ENCODE measurements at places on chromosomes 13 and 19.
A peak's percentile ranks its signal among the peaks of the same experiment; 100 is the strongest.

- DNase-seq, result no peak
These were observed 33.0 kb downstream of the GPC6 start for GRCh38 chr13:93259527-93260080.

- no peak for DNase-seq
These were observed 56.6 kb downstream of the PDS5B start for GRCh38 chr13:32642858-32643257.

DNA sequence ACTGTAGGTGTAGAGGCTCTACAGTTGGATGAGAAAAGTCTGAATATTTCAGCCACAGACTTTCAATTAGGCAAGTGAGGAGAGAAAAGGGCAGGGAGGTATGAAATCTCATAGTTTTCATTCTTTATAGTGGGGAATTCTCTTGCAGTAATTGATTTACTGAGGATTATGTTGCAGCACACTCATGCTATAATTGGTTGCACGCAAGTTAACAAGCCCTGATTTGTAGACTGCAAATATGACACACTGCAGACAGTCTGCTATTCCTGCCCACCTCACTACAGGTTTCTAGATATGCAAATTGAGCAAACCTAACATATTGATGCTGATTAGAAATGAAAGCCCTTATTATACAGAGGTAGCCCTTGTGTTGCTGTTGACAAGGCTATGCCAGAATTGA is 139.4 kb downstream of the LHFPL6 start:
- DNase-seq, result no peak

GRCh38 chr19:4379383-4380253 is 20.7 kb downstream of the SH3GL1 start:
- DNase-seq, result no peak

DNA sequence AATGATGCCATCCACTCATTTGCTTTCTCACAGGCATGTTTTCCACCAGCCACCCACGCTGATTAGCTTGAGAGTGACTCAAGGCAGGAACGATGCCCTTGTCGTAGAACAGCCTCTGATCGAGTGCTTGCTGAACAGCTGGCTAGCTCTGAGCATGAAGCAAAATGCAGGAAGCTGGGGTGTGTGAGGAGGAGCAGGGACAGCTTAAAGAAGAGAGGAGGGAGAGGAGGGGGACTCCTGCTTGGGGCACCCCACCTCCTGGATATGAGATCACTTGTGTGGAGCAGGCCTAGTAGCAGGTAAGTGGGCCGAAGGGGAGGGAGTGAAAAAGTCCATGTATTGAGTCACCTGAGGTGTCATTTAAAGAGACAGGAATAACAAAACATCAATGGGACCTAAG is 48.8 kb downstream of the IRS2 start:
- no peak for DNase-seq

DNA sequence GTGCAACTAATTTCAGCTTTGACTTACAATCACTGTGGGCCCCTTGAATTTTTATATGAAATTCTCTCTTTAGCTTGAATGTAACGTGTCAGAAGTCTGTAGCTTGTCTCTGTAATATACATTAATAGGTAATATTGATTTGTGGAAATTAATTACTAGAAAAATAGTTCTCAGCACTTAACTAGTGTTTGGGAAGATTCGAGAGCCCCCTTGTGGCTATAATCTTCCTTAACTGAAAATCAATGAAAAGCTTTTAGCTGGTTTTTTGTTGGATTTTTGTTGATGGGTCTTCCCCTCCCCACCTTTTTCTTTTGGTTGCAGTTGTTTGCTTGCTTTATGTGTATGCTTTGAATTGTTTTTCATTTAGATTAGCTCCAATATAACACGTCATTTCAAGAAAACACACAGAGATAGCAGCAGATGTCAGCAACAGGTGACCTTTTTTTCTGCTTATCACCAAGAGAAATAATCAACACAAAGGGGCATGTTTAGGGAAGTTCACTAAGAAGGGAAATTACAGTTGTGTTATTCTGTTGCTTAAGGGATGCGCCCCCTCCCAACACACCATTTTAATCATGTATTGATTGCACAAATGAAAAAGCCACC is 176.8 kb downstream of the OXGR1 start:
- no peak for DNase-seq

DNA sequence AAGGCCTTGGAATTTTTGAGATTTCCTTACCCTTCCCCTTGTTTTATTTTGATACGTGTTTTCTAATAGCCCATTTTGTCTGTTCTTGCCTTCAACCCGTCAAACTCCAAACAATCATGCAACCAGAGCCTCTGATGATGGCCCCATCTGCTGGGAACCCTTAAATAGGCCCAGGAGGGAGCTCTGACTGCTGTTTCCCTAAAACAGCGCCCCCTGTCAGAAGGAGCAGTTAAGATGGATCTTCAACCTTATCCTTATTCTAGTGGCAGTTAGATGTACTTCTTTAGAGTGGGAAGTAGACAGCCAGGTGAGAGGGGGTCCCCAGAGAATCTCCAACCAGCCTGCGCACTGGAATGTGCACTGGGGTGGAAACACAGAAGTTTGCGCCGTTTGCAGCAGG is 1031.0 kb upstream of the PCDH9 start:
- no peak for DNase-seq

- DNase-seq, result no peak
These were observed 28.9 kb upstream of the POSTN start for GRCh38 chr13:37627428-37627827.

DNA sequence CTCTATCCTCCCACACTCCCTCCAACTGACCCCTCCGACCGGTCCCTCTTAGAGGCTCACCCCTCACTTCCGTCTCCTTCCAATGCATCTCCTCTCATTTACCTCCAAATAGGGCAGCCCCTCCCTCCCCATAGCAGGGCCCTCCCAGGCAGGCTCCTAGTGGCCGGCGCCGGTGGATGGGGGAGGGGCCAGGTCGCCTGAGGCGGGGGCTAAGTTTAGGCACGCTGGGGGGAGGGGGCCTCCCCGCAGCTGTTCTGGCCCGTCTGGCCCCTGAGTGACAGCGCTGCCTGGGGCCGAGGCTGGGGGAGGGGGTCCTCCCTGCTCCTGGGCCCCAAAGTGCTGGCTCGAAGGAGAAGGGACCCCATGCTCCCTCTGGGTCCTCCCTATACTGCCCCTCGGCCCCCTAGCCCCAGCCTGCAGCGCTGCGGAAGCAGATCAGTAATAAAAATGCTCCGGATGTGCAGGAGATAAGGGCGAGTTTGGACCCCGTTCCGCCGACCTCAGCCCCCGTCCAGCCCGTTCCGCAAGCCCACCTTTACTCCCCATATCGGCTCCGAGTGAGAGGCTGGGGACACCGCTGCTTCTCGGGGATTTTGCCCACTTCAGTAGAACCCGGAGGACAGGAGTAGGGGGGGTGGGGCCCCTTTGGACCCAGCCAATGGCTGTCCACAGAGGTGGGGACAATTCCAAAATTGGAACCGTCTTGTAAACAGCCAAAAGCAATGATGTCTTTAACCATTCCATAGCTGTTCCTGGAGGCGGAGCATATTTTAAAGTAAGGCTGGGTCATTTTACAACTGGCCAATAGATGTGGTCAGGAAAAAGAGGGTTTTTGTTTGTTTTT is 4.0 kb downstream of the RTN2 start:
- DNase-seq, result peak; percentile 45

DNA sequence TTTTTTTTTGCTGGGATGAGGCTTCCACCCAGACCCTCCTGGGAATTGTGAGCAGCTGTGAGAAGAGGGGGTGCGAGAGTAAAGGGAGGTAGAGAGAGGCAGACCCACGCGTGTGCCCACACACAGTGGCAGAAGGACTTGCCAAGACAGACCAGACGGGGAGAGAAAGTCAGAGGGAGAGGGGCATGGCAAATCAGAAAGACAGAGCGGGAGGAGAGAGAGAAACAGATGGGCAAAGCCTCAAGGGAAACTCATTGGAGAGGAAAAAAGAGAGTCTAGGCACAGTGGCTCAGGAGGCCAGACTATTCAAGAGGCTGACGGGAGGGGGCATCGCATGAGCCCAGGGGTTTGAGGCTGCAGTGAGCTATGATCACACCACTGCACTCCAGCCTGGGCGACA is 17.0 kb downstream of the CATSPERG start:
- DNase-seq, result no peak

DNA sequence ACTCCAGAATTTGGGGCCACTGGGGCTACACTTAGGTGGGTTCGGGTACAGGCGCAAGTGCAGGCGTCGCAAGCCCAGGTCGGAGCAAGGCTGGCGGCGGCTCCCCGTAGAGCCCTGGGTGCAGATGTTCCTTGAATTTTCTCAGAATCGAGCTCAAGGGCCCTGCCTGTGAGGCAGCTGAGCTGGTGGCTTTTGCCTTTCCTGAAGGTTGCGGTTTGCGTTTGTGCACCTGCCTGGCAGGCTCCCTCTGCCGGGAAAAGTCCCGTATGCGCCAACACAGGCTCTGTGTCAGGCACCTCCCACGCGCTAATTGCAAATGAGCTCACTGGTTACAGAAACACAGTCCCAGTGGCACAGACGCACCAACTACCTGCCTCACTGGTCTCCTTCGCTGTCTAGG is 5.9 kb downstream of the DOHH start:
- no peak for DNase-seq

- no peak for DNase-seq
These were observed 90.3 kb downstream of the KDM4B start for GRCh38 chr19:5059213-5059574.

DNA sequence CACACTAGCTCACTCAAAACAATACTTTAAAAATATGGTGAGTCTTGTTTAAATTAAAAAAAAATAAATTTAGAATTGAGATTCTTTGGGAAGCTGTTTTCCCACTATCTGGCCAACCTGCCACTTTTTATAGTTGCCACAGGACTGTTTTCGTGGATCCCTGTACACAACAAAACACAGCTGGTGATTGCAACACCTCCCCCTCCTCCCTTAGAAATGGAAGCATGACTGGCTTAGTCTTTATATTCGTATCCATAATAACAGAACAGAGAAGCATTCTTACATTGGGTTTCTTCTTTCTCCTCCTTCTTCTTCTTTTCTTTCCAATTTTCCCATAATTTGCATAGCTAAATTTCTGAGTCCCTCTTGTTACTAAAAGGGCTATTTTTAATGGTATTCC is 79.5 kb upstream of the GJB6 start:
- no peak for DNase-seq

DNA sequence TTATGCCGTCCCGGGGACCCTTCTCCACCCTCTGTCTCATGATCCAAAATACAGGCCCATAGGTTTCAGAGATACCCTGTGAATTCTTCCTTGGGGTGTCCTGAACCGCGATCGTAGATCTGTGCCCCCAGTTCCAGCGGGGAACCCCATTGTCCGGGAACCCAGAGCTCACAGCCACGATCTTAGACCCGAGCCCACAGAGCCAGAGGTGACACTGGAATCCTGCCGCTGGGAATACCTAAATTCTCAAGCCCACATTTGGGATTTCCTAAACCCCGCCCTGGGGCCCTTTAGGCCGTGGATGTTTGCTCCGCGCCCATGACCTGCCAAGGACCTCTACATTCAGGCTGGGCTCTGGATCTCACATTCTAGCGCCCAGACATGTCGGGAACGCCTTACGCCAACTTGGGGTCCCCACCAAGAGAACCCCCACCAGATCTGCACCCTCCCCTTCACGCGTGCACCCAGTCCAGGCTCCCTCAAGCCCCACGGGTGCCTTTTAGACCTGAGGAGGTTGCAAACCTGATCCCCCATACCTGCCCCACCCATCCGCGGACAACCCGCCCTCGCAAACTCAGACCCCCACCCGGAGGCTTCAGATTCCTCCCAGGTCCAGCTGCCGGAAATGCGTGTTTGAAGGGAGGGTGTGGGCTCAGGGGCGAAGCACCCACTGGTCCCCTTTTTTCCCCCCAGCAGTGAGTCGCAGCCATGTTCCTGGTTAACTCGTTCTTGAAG is 605 bp downstream of the CAPNS1 start:
- DNase-seq, result peak; percentile 64

GRCh38 chr13:75170311-75170710 is 311.7 kb downstream of the TBC1D4 start:
- no peak for DNase-seq

GRCh38 chr19:9836021-9836420 is 903 bp downstream of the PIN1 start:
- DNase-seq, result peak; percentile 27

GRCh38 chr19:40424637-40425449 is 949 bp downstream of the SERTAD1 start:
- DNase-seq, result no peak

GRCh38 chr13:98322091-98322718 is 145.1 kb upstream of the RNF113B start:
- DNase-seq, result no peak

GRCh38 chr13:43267916-43268315 is 244.5 kb downstream of the DNAJC15 start:
- no peak for DNase-seq

- DNase-seq, result no peak
These were observed 5.2 kb downstream of the PPP1R14A start for GRCh38 chr19:38250821-38251563.

- DNase-seq, result no peak
These were observed 1197.5 kb downstream of the EFNB2 start for GRCh38 chr13:105338006-105338405.

- no peak for DNase-seq
These were observed 138.5 kb downstream of the ZAR1L start for GRCh38 chr13:32176696-32177095.

GRCh38 chr13:98345107-98345935 is 168.3 kb upstream of the RNF113B start:
- DNase-seq, result no peak

GRCh38 chr13:65623148-65623547 is 1607.0 kb downstream of the PCDH9 start:
- no peak for DNase-seq

GRCh38 chr13:45554604-45555109 is 60.9 kb downstream of the ERICH6B start:
- no peak for DNase-seq

DNA sequence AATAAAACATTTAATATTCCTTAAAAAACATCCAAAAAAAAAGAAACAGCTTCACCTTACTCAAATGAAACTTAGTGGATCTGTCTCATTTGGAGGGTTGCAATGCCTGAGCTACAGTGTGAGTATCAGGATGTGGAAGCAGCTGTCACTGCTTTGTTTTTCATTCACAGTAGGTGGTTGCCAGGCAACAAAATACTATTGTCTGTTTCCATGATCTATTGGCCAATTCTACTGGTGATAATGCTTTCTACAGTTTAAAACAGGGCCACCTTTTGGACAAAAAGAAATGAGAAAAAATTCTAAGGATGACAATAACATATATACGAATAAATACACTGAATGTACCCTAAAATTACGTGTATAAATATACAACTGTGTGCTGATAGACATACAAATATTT is 3.0 kb downstream of the ENOX1 start:
- no peak for DNase-seq
